ENCODE measurements at places on chromosomes 7 and 10. TPM values are rescaled to one million over a fixed set of nuclear protein-coding genes. Genes with fewer than 3 reads are reported as not detected.

Gene NPY
- 19.9 TPM for polyA plus RNA-seq

Gene LIPK
- polyA plus RNA-seq, result not detected

Gene HOXA5
- 19.1 TPM for polyA plus RNA-seq

Gene LSM5
- 55.1 TPM for polyA plus RNA-seq

Gene FEZF1
- not detected for polyA plus RNA-seq

Gene CPA2
- polyA plus RNA-seq, result 0.49 TPM

Gene C10orf71
- 36.6 TPM for polyA plus RNA-seq

Gene EN2
- 0.71 TPM for polyA plus RNA-seq

Gene FAM204A
- 35.4 TPM for polyA plus RNA-seq

Gene FAM25A
- not detected for polyA plus RNA-seq

Gene TMEM229A
- not detected for polyA plus RNA-seq

Gene KLLN
- 0.27 TPM for polyA plus RNA-seq

Gene GPR141
- 0.40 TPM for polyA plus RNA-seq

Gene KCNMA1
- 15.1 TPM for polyA plus RNA-seq

Gene AKR1E2
- 3.3 TPM for polyA plus RNA-seq

Gene ABCF2
- 17.4 TPM for polyA plus RNA-seq

Gene INA
- 0.15 TPM for polyA plus RNA-seq

Gene PLEKHS1
- polyA plus RNA-seq, result 0.05 TPM

Gene LLCFC1
- 0.25 TPM for polyA plus RNA-seq

Data from forelimb muscle (tissue), 1 donor.